ENCODE measurements at places on chromosomes 3 and 15.

- no peak for DNase-seq
These were observed 3.9 kb downstream of the ZNF197 start for GRCh38 chr3:44628716-44629115.

- no peak for DNase-seq
These were observed 273.6 kb downstream of the CNTN4 start for GRCh38 chr3:2372306-2372705.

DNA sequence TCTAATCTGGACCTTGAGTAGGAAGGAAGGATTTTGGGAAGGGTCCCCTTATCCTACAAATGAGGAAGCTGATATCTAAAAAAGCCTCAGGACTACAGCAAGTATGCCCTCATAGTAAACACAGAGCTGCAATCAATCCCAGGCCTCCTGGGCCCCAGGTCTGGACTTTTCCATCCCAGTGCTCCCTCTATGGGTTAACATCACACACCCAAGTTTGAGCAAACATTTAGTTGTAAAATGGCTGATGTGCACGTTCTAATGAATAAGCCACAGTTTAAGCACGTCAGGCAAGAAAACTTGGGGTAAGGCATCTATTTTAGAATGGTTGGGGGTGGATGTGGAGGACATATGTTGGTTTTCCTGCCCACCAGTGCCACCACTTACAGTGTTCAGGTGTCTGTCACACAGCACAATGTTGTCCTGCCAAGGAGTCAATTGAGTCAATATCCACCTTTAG, 44.3 kb upstream of the UBE2E1 start:
- DNase-seq: no peak

DNA sequence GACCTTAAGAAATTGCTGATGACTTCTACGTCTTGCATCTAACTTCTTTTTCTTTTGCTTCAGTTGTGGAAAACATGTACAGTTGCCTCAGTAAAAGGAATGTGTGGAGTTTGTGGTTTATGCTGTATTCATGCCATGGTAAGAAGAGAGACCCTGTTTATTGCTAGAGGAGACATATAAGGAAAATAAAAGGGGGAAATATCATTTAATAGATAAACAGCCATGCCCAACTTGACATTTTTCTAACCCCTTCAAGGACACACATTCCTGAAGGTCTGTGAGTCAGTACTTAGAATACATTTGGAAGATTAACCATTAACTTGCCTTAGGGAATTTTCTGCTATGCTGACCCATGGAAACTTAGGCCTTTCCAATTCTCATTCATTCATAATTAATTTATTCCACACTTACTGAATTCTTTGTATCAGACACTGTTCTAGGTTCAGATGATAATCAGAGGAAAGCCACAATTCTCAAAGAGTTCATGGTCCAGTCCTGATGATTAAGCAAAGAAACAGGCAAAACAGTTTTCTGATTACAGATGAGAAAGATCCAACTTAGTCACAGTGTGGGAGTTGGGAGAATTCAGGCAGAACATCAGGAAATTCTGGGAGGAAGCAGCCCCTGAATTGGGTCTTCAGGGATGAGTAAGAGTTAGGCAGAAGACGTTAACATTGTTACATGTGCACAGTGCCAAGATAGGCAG, 329.8 kb upstream of the RASGRP1 start:
- DNase-seq: peak; percentile 32

DNA sequence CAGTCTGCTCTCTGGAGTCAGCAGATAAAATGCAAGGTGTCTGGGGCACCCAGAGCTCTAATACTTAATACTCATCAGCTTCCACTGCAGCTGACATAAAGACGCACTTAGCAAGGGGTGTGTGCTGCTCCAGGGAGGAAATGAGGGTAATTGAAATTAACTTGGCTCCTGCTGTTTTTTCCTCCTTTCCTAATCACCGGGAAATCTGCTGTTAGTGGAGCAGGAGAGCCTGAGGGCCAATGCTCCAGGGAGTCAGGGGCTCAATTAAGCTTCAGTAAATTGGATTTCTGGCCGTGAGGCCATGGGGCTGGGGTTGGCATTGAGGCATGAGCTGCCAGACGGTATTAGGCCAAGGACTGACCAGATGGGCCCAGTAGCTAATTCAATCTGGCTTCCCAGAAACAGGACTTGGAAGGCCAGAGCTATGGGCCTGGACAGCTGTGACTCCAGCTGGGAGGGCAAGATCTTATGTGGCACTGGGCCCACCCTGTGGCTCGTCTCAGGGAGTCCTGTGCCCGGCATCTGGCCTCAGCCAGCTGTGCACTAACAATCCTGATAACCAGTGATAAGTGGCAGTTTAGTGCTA, 30.7 kb upstream of the CHRNB4 start:
- no peak for DNase-seq

DNA sequence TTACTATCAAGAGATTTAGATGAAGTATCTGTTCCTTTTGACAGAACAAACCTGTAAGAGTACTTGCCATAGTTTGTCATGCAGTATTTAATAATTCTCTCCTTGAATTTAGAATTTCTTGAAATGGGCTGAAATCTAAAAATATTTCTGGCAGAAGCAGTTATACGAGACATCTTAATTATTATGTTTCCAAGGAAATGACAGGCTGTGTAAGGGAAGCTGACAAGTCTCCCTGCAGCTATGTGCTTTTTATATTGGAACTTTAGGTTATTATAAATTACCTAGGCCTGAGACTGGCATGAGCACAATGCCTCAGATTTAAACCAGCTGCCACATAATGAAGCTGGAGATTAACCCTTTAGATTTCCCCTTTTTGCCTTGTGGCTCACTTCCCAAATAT, 365.0 kb upstream of the EPHA6 start:
- no peak for DNase-seq

DNA sequence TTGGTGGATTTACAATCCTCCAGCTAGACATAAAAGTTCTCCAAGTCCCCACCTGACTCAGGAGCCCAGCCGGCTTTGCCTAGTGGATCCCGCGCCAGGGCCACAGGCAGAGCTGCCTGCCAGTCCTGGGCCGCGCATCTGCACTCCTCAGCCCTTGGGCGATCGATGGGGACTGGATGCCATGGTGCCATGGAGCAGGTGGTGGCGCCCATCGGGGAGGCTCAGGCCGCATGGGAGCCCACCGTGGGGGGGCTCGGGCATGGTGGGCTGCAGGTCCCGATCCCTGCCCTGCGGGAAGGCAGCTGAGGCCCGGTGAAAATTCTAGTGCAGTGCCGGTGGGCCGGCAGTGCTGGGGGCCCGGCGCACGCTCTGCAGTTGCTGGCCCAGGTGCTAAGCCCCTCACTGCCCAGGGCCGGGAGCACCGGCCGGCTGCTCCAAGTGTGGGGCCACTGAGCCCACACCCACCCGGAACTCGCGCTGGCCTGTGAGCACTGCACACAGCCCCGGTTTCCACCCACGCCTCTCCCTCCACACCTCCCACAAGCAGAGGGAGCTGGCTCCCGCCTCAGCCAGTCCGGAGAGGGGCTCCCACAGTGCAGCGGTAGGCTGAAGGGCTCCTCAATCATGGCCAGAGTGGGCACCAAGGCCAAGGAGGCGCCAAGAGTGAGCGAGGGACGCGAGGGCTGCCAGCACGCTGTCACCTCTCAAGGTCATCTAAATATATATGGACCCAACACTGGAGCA, 38.8 kb upstream of the IGSF11 start:
- DNase-seq: no peak

GRCh38 chr15:89346516-89347231, 12.1 kb upstream of the POLG start:
- no peak for DNase-seq

DNA sequence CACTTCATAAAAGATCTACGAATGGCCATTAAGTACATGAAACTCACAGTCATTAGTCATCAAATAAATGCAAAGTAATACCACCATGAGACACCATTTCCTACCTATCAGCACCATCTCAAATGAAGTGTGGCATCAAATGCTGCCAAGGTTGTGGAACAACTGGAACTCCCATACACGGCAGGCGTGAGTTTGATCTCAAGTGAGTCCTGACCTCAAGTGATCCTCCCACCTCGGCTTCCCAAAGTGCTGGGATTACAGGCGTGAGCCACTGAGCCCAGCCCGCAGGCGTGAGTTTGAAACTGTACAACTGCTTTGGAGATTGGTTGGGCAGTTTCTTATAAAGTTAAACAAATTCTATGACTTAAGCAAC, 28.8 kb upstream of the HDAC11 start:
- no peak for DNase-seq

All from left kidney (tissue), 8 donors.